ENCODE measurements at places on chromosomes 13 and 19.

GRCh38 chr13:110552767-110553166, 8.8 kb downstream of the RAB20 start:
- DNase-seq: no peak

DNA sequence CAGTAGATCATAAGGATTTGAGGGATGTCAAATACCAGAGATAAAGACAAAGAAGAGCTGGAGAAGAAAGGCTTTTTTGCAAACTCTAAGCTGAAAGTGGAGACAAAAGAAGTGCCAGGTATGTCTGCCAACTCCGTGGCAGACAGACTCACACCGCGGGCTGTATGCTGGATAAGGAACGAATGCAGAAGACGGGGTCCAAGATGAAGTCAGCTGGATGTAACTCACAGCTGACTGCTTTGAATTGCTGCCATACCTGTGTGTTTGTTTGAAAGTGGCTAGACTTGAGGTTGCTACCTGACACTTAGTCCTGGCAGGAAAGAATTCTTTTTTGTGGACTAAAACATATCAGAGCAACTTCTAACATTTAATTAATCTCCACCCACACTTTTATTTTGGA, 398.8 kb downstream of the DLEU7 start:
- DNase-seq: no peak

DNA sequence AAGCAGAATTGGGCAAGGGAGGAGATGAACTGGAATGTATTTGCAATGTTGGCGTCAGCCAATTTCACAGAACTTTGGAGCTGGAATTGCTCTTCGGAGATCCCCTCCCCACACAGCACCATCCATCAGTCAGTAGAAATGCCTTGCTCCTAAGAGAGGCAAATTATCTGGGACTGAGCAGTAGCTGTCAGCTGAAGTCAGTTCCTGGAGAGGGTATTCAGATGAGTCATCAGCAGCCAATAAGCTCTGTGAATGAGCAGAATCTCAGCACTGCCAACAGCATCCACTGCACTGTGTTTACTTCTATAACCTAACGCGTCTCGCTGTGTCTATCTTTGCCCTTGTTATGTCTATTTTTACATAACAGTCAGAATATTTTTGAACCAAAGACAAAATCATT, 213.7 kb downstream of the SLITRK5 start:
- no peak for DNase-seq

DNA sequence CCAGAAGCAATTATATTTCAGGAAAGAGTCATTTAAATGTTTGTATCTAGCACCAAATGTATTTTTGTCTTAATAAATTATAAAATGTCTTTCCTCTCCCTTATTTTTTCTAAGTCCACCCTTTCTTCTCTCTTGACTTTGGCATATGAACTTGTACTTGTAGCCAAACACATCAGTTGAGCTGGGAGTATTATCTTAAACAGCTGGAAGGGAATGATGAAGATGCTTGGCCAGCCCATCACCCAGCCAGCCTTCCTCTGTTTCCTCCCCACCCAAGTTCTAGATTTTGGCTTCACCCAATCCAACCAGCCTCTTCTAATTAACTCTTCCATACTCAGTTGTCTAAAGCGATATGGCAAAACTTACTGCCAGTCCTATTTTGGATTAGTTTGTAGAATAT, 272.5 kb downstream of the ENOX1 start:
- DNase-seq: no peak

- DNase-seq: no peak
Measured at GRCh38 chr19:19165396-19165795, 4.7 kb downstream of the MEF2B start.

DNA sequence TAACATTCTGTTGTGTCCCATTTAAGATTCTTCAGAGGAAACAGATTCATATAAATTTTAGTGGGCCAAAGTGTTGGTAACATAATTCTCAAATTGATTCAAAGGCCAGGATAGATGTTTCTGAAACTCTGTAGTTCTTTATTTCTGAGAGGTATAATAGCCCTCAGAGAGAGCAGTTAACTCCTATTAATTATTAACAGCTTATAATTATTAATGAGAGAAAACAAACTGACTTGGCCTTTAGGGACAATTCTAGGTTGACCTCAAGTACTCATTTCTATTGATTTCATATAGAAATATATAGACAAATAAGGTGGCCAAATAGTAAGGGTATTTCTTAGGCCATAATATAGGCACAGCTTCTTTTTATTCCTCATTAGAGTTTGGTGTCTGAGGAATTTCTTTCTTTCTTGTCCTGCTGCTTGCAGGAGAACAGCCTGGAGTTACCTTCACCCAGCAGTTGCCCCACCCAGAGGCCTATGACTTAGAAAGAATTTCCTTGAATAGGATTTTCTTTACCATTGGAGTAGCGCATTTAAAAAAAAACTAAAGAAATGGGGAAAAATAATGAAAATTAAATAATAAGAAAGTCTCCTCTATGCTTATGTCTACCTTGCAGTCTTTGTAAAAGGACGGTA, 1430.1 kb upstream of the SPRY2 start:
- no peak for DNase-seq

- DNase-seq: no peak
Measured at GRCh38 chr13:109568339-109568818, 218.0 kb downstream of the IRS2 start.

DNA sequence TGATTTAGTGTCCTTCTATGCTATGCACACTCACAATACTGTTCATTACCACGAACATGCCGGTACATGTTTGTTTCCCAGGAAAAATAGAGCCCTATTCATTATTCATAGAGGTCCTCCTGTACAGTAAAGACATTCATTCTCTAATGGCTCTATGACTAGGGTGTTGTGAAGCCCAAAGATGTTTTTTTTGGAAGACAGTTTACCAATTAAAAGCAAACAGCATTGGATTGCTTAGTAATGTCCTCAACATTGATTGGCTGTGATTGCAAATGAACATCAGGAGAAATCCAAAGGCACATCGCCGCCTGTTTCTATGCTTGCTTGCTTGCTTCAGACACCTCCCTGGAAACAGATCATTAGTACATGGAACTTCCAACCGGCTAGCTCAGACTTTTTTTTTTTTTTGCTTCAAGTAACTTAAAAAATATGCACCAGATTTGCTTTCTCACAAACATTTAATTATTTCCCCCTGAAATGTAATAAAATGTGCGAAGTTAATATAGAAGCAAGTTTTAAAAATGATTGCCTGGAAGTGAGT, 8.8 kb upstream of the GPC6 start:
- DNase-seq: no peak

GRCh38 chr13:73092829-73093228, 34.0 kb downstream of the KLF5 start:
- DNase-seq: no peak

GRCh38 chr19:29260477-29261317, 47.7 kb upstream of the UQCRFS1 start:
- DNase-seq: peak; percentile 4

GRCh38 chr13:74575729-74576125, 441.5 kb upstream of the KLF12 start:
- DNase-seq: peak; percentile 13

DNA sequence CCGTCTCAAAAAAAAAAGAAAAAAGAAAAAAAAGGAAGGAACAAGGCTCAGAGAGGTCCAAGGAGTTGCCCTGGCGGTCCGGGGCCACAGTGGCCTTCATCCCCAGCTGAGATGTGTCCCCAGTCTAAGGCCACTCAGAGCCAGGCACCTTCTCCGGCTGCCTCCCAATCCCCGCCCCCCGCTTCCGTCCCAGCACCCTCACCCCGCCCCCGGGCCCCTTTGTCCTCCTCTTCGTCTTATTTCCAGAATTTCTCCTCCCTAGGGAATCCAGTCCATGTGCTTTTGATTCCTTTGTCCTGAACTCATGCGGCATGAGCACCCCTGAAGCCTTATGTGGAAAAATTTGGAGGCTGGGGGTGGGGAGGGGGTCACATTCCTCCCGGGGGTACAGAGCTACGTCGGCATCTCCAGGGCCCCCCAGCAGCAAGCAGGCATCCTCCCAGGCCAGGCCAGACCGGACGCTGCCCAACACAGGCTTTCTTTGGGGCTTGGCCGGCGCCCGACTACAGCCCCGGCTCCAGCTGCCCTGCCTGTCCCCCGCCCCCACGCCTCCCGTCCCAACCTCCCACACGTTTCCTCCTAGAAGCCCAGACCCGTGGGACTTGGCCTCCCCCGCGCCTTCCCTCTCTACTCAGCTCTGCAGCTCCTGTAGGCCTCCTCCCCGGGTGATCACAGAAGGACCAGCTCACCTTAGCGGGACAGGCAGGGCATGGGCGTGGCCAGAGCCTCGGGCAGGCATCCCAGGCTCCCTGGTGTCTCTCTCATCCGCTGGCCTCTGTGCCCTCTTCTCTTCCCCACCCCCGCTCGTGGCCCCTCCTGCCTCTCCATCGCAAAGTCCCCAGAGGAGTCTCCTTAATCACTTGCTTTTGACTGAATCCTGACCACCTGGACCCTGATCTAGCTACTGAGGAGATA, 17.8 kb upstream of the ADGRE5 start:
- no peak for DNase-seq

GRCh38 chr13:32267836-32268439, 47.2 kb downstream of the ZAR1L start:
- peak; percentile 37 for DNase-seq

DNA sequence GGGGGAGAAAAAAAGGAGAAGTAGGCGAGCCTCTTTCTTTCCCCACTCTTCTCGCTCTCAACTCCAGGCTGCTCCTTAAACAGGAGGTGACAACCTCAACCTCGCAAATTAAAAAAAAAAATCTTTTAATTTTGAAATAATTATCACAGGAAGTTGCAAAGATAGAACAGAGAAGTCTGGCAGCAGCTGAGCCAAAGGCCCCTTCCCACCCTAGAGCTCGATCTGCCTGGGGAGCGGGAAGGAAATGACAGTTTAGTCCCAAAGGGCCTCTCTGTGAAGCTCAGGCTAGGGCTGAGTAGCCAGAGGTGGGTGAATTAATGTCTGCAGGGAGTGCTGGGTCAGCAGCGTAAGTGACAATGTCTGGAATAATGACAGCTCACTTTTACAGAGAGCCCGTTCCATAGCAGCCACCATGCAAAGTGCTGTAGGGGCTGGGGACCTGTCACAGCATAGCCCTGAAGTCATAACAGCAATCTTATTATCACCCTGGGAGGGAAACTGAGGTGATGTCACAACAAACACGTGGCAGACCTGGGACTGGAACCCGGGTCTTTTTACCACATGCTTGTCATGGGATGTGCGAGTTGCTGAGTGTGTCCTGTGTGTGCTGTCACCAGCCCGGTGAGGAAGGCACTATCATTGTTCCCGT, 8.8 kb upstream of the CD22 start:
- DNase-seq: no peak

DNA sequence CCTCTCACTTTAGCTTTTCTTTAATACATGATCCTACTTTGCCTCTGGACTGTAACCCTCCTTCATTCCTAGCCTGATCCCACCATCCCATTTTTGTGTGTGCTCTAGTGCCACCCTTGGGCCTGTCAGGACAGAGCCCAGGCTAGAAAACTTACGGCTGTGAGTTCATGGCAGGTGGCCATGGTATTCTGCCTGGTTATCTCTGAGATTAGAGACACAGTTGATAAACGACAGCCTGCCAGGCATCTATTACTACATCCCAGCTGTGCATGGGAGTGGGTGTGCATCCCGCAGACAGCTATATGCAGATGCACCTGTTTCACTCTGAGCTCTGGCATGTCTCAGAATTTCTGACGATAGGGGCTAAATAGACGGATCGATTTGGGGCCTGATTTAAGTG, 110.9 kb downstream of the HS6ST3 start:
- no peak for DNase-seq

GRCh38 chr19:48194041-48194843, 23.8 kb downstream of the ZSWIM9 start:
- no peak for DNase-seq

DNA sequence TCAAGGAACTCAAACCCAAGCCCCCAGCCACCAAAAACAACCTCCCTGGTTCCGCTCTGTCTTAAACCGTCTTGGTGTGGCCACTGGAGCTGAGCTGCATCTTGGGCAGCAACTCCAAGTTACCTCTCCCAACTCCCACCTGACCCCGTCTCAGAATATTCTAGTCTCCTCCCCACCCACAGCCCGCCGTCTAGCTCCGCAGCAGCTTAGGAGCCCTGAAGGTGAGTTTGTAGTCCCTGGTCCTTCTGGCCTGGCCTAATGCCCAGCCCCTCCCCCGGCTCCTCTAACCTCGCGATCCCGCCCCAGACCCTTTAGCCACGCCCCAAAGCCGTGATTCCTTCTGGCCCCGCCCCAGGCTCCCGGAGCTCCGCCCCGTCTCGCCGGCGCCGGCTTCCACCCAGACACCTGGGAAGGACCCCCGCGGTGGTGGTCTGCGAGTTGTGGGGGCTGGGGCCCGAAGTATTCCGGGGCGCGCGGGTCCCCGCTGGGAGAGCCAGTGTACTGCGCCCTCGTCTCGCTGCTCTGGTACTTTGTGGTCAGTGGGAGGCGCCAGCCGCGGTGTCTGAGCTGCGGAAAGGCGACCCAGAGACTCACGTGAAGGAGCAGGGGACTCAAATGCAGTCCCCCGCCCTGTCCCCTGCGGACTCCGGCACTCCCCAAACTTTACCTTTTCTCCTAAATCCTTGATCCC, 2.5 kb upstream of the LHB start:
- DNase-seq: peak; percentile 61

- peak; percentile 54 for DNase-seq
Measured at GRCh38 chr19:14113762-14114414, 3.7 kb downstream of the PRKACA start.

DNA sequence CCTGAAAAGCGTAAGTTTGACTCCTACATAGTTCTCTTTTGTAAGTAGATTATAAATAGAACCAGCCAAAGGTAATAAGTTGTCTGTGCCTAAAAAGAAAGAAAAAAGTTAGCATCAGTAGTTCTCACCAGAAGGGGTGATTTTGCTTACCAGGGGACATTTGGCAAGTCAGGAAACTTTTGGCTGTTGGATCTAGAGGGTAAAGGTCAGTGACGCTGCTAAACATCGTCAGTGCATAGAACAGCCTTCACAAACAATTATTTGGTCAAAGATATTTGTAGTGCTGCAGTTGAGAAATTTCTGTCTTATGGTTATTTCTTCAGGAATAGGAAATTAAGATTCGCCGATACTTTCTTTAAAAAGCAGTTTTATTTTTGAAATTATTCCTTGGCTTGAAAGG, 2.0 kb downstream of the USPL1 start:
- no peak for DNase-seq

GRCh38 chr13:33262062-33262487, 23.5 kb downstream of the STARD13 start:
- DNase-seq: no peak

Data from stimulated activated CD4-positive, alpha-beta T cell treated with anti-CD3 and anti-CD28 coated beads, Interleukin-15, amount 100 ng/mL, for 48 hours (primary cell).